Adrenal gland (tissue), 19 donors: ENCODE measurements at places on chromosomes 4 and X. TPM values are rescaled to one million over a fixed set of nuclear protein-coding genes. Genes with fewer than 3 reads are reported as not detected.

DNA sequence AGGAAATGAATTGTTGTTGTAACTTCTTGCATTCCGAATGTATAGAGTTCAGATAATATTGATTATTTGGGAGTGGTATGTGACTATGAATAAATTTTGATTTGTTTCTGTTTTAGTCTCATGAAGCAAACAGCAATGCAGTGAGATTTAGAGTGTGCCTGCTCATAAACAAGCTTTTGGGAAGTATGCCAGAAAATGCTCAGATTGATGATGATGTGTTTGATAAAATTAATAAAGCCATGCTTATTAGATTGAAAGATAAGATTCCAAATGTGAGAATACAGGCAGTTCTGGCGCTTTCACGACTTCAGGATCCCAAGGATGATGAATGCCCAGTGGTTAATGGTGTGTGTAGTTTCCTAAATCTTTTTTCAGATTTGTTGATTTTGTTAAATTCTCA lies 2.0 kb downstream of the NCAPG start:
- DNase-seq: no peak

- no peak for DNase-seq
Observed at GRCh38 chr4:15983610-15984009, 20.6 kb upstream of the FGFBP2 start.

DNA sequence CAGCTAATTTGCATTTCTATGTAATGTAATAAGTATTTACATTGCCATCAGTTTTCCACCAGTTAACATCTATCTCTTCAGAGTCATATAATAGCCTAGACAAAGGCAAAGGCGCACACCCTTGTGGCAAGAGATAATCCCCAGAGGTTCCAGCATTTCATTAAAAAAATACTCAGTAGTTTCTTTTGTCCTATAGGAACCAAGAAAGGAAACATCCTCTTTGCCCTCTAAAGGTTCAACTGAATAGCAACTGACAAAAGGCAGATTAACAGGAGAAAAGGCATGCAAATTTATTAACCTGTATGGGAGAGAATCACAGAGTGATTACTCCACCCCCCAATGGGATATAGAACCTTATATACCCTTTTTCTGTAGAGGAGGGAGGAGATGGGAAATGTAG lies 48.4 kb downstream of the MAGEB17 start:
- no peak for DNase-seq

- no peak for DNase-seq
Observed at GRCh38 chr4:48356355-48356754, 15.0 kb downstream of the SLAIN2 start.

- no peak for DNase-seq
Observed at GRCh38 chrX:70013466-70014381, 36.0 kb downstream of the AWAT2 start.

GRCh38 chrX:86133761-86134160 lies 14.5 kb upstream of the DACH2 start:
- no peak for DNase-seq

DNA sequence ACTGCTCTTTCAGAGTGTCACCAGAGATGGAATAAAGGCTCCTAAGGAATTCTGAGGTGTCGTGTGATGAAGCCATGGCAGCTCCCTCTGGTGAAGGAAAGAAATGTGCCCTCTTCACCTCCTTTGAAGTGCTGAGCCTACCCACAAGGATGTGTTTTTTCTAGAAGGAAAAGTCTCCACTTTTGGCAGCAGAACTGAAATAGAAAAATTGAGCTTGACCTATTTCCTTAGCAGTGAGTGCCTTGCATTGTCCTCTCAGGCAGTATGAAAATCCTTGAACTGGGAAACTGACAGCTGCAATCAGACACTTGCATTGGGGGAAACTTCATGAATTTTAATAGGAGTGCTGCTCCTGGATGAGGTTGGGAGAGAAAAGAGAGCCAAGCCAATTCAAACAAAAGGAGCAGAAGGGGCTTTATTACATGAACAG lies 95.2 kb downstream of the DCLK2 start:
- DNase-seq: no peak

DNA sequence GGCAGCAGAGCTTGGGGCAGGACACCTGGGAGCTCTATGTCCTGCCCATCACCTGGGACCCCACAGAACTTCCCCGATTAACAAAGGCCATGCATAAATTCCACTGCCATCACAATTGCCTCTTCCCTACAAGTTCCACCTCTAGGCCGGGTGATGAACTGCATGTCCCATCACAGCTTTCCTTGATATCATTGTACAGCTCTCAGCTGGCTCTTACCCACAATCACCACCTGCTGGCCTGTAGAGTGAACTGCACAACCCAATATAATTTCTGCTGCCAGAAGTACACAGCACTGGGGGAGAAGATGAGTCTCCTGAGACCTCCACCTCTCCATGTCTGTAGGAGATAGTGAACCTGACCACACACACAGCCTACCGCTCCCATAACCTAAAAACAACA lies 285.0 kb upstream of the AADAT start:
- no peak for DNase-seq

- DNase-seq: no peak
Observed at GRCh38 chr4:70741867-70742658, 20.3 kb downstream of the RUFY3 start.

DNA sequence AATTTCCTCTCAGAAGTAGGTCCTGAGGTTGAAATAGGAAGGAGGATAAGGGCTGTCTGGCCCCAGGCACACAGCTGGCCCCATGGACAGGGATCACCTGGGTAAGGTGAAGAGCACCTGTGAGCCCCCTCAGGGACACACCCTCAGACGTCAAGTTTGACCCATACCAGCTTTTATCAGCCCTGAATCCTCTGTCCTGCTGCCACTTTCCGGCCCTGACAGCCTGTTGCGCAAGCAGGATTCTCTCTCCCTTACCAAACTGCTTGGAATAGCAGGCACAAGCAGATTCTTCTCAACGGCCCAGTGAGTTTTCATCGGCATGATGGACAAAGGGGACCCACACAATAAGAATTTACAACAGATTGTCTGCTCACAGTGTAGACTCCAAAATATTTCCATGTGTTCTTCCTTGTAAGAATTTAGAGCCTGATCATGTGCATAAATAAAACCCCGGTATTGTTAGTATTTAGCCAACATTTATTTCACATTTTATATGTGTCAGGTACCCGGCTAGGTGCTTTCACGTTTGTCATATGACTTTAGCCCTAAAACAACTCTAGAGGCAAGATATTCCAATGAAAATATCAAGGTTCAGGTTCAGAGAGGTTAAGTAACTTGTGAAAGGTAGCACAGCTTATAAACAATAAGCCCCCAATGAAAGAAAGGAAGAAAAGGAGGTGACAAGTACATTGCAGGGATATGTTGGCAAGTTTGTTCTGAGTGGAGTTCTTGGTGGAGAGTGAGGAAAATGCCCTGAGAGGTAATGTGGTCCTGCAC lies 107.2 kb upstream of the KIT start:
- peak; percentile 79 for DNase-seq

GRCh38 chrX:136203951-136204350 lies 47.2 kb downstream of the MAP7D3 start:
- DNase-seq: no peak

- no peak for DNase-seq
Observed at GRCh38 chr4:20137176-20137575, 114.5 kb upstream of the SLIT2 start.

DNA sequence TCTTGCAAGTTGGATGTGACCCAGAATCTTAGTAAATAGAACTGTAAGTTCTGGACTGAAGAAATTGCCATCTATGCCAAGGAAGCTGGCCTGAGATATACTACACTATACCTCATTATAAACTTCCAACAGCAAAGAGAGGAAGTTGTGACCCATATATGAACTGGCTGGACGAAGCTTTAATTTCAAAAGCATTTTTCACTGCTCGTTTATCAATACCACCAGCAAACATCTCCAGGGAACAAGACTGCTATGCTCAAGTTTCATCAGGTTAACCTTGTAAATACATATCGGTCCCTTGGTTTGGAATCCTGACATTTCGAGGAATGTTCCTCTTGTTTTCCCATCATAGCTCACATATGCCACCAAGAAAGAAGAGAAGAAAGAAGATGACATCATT lies 334.5 kb upstream of the IGFBP7 start:
- no peak for DNase-seq

DNA sequence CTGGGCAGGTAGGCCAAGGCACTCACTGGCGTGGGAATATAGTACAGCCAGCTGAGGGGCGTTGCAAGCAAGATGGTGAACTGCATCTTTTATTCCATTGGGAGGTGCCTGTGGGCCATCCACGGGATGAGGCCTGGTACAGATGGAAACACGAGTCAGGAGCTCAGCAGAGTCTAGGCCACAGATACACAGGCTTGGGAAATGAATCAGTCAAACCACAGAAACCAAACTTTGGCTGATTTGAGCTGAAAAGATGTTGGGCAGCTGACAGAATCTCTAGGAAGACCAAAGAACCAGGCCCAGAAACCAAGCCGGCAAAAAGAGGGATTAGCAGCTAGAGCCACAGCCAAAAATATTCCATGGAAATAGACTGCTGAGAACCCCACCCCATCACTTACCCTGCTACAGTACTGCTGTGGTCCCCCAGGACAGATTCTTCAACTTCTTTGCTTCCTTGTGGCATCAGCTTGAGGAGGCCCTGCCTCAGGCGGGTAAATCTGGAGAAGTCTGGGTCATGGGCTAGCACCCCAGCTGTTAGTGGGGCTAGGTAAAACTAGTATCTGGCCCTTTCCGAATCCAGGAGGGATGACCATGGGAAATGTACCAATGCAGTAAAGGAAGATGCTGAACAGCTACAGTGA lies 75.4 kb downstream of the TMEM131L start:
- DNase-seq: no peak

DNA sequence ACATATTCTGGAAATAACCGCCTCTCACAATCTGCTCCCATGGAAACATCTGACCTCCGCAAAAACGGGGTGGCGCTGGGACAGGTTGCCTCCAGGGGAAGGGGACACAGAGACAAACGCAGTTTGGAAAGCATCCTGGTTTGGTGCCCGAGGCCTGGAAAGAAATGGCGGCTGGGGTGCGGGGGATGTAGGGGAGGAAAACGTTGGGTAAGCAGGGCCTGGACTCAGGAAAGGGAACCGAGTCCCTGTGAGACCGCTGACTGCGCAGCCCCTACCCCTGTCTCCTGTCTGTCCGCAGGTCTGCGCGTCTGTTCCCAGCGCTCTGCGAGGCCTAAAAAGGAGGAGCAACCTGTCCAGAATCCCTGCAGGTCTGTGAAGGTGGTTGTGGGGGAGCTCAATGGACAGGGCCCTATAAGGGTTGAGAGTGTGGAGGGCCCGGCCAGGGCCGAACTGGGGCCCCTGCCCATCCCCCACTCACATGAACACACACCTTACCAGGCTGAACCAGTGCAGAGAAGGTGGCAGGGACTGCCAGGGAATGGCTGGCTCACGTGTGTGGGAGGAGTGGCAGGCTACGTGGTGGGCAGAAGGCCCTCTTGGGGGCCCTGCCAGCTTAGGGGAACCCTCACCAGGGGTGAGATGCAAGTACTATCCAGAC lies 672 bp downstream of the TCEAL3 start:
- DNase-seq: peak; percentile 54

DNA sequence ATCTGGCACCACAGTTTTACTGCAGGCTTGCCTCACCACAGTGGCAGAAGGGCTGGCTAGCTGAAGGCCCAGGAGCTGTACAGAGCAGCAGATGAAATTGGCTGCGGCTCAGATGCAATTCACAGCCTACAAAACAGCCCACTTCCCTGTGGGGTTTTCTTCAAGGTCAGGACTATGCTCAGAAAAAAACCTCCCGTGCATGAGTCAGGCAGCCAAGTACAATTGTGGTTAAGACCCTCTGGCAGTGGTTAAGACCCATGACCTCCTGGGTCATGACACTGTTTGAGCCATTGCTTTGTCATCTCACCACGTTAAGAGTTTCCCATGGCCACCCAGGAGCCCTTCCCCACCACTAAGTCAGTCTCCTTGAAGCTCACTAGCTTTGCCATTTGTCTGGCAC lies 276.3 kb downstream of the HNRNPD start:
- no peak for DNase-seq

GRCh38 chr4:1008840-1009541 lies 2.4 kb upstream of the FGFRL1 start:
- peak; percentile 55 for DNase-seq

DNA sequence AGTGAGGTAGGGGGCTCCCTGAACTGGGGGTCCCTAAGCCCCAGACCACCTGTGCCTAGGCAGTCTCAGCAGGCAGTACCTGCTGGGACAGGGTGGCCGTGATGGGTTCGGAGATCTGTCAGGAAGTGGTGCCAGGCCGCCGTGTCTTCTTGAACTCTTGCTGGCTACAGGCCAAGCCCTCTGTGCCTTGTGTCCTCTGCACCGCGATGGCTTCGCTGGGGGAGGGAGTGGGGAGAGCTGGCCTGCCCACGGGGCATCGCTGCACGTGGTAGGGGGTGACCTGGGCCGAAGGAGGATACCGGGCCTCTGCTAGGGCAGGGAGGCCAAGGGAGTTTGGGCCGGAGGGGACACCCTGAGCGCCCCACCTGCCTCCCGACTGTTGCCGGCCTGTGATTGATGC lies 96.7 kb upstream of the NKX1-1 start:
- no peak for DNase-seq

DNA sequence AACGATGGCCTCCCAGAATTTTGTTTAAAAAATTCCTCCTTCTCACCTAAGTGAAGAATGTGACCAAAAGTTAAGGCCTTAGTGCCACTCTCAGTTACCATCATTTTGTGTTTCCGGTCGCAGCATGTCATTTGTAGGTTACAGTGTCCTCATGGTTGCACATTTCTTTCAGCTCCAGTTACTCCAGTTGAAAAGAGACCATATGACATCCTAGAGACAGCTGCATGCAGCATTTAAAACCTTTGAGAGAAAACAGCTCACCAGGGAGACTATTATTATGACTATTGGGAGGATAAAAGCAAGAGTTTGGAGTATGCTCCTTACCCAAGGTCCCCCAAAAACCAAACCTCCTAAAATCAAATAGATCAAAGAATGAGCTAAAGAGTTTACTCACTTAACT lies 45.8 kb downstream of the MGARP start:
- DNase-seq: no peak

GRCh38 chr4:86822136-86822535 lies 27.0 kb downstream of the SLC10A6 start:
- DNase-seq: no peak

GRCh38 chr4:113020966-113021365 lies 28.5 kb upstream of the ANK2 start:
- no peak for DNase-seq

DNA sequence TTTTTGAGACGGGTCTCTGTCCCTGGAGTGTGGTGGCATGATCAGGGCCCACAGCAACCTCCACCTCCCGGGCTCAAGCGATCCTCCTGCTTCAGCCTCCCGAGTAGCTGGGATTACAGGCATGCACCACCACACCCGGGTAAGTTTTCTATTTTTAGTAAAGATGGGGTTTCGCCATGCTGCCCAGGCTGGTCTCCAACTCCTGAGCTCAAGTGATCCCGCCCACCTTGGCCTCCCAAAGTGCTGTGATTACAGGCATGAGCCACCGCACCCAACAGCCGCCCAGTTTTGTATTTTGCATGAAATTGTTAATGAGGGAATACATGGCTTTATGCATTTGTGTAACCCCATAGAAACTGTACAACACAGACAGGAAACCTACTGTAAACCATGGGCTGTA lies 2.8 kb upstream of the ARHGAP4 start:
- no peak for DNase-seq

The PDZD11 gene
- 37.4 TPM for total RNA-seq

The PRRG3 gene
- total RNA-seq: 8.7 TPM

The CDKL2 gene
- total RNA-seq: 0.63 TPM

The SPARCL1 gene
- 168 TPM for total RNA-seq

The ETDC gene
- not detected for total RNA-seq

The SPANXN5 gene
- not detected for total RNA-seq

The KDR gene
- total RNA-seq: 47.8 TPM

The TKTL1 gene
- total RNA-seq: 0.50 TPM

The MAPK10 gene
- 23.1 TPM for total RNA-seq

The ASB12 gene
- not detected for total RNA-seq
